HepG2 (cell line): ENCODE measurements at places on chromosomes 2 and 18.

GRCh38 chr18:77571743-77572142, 322.1 kb downstream of the GALR1 start:
- no peak for DNase-seq

DNA sequence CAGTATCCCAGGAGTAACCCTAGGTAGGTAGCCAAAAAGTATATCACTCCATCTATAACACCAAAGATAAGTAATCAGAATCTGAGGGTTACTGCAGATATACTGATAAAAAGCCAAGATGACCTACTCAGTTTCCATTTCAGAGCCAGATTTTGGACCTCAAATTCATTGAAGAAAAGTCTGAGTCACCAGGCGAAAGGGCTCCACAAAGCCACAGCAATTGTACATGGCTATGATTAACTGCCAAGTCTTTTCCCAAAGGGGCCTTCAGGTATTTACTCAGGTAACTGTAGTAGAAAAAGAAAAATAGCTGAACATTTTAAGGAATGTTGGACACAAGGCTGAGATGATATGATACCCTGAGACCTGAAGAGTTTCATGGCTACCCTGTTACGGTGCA, 75.6 kb upstream of the KCNH7 start:
- no peak for DNase-seq

DNA sequence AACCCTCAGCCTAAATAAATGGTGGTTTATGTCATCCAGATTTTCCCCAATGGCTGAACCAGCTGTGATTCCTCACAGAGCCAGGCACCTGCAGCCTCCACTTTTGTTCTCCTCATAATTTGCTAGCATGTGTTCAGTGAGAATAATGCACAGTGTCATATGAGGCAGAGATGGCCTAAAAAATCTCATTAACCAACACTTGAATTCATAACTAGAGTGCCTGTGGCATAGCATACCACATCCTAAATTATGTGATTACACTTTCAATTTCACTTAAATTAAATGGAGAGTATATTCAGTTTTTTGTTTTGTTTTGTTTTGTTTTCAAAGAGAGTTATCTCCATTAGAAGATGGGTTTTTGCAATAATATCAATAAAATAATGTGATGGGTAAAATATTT, 488.0 kb downstream of the CBLN2 start:
- DNase-seq, result no peak

- no peak for DNase-seq
Observed at GRCh38 chr2:127416506-127417001, 1.7 kb upstream of the PROC start.

DNA sequence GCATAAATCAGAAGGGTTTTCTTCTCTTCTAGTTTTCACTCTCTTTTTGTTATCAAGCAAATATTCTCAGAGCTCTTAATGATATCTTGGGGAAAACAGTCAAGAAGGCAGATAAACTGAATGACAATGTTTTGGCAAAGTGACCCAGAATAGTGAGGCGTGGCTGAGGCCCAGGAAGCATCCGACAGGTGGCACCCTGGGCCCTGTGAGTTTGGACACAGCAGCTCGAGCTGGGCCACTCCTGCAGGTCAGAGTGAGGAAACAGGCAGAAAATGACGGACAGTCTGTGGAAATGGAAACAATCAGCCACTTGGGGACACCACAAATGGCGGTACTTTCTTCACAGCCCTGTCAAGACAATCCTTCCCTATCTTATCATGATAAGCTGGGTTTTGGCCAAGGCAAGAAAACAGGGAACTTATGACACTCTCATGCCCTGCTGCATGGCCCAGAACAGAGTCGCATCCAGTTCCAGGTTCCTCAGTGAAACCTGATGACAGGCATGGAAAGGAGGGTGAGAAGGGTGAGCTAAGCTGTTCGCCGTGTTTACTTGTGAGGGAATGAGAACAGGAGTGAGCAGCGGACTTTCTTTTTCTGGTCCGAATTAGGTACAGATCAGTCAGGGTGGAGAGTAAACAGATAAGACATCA, 32.1 kb downstream of the MRPL44 start:
- DNase-seq, result peak; percentile 70

GRCh38 chr18:45324495-45325113, 290.7 kb upstream of the SLC14A2 start:
- DNase-seq, result no peak

DNA sequence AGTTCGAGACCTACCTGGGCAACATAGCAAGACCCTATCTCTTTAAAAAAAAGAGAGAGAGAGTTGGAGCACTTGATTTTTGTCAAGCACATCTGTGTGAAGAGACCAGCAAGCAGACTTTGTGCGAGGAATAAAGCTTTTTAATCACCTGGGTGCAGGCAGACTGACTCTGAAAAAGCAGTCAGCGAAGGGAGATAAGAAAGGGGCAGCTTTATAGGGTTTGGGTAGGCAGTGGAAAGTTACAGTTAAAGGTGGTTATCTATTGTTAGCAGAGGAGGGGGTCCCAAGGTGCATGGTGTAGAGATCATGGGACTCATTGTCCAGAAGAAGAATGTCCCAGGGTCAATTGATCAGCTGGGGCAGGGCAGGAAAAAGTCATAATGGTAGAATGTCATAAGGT, 34.4 kb downstream of the NCL start:
- DNase-seq, result no peak

GRCh38 chr2:45610281-45611019, 617 bp downstream of the SRBD1 start:
- DNase-seq, result peak; percentile 80

GRCh38 chr18:45437366-45437765, 177.9 kb upstream of the SLC14A2 start:
- DNase-seq, result no peak

GRCh38 chr2:217816396-217816869, 186.4 kb downstream of the TNS1 start:
- DNase-seq, result no peak

- DNase-seq, result no peak
Observed at GRCh38 chr2:33529771-33530481, 53.5 kb downstream of the RASGRP3 start.

DNA sequence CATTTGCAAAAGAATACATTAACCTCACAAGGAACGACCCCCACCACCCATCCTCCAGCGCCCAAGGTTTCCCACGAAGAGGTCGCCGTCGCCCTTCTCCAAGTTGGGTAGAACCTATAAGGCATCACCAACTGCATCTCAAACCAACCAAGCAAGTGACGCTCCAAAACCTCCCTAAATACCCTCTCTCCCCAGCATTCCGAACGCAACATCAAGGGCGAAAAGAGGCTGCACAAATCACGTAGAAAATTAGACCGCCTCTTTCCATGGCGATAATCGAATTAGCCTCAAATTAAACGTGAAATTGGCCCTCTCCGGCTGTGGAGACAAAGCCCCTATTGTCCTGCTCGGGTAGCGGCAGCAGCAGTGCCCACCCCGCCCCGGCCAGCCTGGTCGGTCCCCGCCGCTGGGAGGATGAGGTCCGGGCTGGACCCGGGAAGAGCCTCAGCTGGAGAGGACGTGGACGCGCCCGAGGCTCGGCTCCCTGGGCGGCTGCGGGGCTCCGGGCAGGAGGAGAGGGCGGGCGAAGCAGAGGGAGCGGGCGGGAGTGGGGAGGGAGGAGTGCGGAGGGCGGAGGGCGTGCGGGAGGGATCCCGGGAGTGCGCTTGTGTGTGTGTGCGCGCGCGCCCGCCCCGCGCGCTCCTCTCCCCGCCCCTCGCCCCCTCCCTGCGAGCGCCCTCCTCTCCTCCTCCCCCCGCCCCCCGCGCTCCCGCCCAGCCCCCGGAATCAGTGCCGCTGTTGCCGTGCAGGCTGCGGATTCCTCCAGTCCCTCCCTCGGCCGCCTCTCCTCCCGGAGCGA, at the start of gene SPTBN1:
TSS of gene SPTBN1 (plus strand) at position 765 of the 799 bp plus-strand sequence. CDS start 70,092 bp downstream, outside the sequence.
- DNase-seq, result peak; percentile 87

DNA sequence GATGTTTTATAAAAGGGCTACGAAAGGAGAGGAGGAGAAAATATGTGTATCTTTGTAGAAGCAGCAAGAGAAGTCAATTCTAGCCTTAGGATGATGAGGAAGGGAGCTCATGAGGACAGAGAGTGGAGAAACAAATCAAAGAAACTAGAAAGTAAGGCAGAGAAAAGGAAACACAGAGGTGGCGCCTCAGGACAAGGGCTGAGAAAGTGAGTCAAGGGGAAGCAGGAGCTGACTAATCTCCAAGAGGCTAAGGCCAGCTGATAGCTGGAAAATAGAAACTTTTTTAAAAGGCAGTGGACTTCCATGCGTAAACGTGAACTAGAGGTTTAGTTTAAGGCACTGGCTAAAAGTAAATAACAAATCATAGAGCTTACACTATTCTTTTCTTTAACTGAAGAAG, 173.3 kb downstream of the ANKRD44 start:
- no peak for DNase-seq

DNA sequence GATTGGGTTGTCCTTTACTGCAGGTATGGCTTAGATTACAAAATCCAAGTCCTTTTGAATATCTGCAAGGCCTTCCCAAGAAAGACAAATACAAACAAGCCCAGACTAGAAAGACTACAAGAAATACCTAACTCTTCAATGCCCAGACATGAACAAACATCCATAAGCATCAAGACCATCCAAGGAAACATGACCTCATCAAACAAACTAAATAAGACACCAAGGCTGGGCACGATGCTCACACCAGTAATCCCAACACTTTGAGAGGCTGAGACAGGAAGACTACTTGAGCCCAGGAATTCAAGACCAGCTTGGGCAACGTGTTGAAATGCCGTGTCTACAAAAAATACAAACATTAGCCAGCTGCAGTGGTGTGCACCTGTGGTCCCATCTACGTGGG, 31.7 kb downstream of the MAP4K3 start:
- DNase-seq, result no peak

- DNase-seq, result no peak
Observed at GRCh38 chr2:99317161-99317872, 16.3 kb upstream of the LYG1 start.

GRCh38 chr2:152781175-152781574, 62.8 kb downstream of the ARL6IP6 start:
- DNase-seq, result no peak

DNA sequence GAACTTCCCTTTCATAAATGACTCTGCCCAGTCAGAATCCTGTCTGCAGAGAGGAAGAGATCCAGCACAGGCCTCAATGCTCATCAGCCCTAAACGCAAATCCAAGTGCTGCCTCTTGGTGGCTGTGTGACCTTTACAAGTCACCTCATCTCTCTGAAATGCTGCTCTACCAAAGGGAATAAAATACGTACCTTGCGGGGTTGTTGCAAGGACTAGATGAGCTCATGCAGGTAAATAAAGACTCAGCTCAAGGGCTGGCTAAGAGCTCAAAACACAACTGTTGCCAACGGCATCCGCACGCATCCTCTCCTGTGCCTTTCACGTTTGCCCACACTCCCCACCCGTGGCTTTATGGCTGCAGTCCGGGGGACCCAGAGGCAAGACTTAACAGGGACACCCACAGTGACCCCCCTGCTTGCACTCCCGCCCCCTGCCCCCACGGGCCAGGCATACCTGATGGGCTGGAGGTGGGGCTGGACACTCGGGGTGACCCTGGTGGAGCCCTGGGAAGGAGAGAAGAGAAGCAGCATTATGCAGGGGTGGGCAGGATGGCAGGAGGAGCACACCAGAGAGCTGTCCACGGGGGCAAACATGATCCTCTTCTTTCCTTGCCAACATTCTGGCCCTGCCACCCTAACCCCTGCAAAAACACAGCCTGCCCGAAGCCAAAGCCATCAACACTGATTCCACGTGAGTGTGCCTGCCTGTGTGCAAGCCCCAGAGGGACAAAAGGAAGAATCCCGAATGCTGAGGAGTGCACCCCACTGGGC, 102.6 kb downstream of the TNS1 start:
- DNase-seq, result peak; percentile 84

DNA sequence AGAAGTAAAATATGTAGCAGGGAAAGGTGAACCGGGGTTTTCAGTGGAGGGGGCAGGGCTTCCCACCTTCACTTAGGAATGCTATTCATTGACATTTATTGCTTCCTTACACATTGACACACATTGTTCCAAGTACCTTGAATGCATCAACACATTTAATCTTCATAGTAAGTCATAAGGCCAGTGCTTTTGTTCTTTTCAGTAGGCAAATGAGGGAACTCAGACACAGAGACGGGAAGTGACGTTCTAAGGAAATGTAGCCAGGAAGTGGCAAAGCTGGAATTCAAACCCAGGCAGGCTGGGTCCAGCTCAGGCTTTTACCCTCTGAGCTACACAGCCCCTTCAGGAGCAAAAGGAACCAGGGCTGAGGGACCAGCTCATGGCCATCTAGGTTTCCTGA, 20.7 kb downstream of the BMP10 start:
- no peak for DNase-seq

- DNase-seq, result no peak
Observed at GRCh38 chr2:126413079-126413478, 242.9 kb upstream of the GYPC start.

- DNase-seq, result no peak
Observed at GRCh38 chr2:88247531-88247930, 77.4 kb downstream of the THNSL2 start.

DNA sequence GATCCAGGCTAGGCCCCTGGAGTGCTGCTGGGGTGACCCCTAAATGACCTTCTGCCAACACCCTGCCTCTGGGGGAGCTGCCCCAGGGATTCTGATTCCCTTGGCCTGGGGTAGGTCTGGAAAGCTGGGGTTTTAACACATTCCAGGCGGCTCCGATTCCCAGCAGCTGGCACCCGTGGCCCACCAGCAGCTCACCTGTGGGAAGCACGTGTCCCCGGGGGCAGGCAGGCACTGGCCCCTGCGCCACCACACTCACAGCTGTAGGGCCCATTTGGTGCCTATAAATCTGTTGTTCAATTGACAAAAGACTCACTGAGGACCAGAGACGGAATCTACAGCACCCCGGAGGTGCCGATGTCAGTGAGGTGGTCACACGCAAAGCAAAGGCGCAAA, 4.1 kb upstream of the KLHL30 start:
- no peak for DNase-seq
